ENCODE measurements at places on chromosomes 2 and 18. TPM values are rescaled to one million over a fixed set of nuclear protein-coding genes. Genes with fewer than 3 reads are reported as not detected.

GRCh38 chr2:151931030-151931611 is 102.9 kb upstream of the ARL5A start:
- H3K27ac ChIP-seq, result no peak overlapping the region
- no peaks in the 10 kb centered on the region for H3K36me3 ChIP-seq
- H3K27me3 ChIP-seq, result no peaks in the 10 kb centered on the region
- DNase-seq, result no peak

- DNase-seq, result no peak
- no peaks in the 10 kb centered on the region for H3K36me3 ChIP-seq
- no peak overlapping the region for H3K27ac ChIP-seq
- no peaks in the 10 kb centered on the region for H3K27me3 ChIP-seq
- H3K4me1 ChIP-seq, result no peaks in the 10 kb centered on the region
Measured at GRCh38 chr2:19021721-19022120, 336.7 kb downstream of the OSR1 start.

DNA sequence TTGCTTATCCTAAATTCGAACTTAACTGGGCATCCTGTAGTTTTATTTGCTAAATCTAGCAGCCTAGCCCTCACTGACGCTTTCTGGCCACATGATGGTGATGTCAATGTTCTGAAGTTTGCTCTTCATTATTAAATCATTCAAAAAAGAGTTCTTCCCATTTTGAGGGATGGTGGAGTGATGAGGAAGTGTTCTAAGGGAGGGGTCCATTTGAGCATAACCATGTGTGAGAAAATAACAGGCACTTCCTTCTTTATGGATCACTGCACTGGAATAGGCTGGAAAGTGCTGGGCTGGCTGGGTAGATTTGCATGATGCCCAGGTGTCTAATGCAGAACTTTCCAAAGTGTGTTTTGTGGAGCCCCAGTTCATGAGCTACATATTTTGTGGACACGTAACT is 74.2 kb downstream of the TNFRSF11A start:
- H3K4me1 ChIP-seq, result no peaks in the 10 kb centered on the region
- H3K27ac ChIP-seq, result no peak overlapping the region
- no peaks in the 10 kb centered on the region for H3K36me3 ChIP-seq
- no peak overlapping the region for H3K4me3 ChIP-seq

GRCh38 chr2:216519154-216519762 is 20.6 kb downstream of the RPL37A start:
- H3K27ac ChIP-seq, result no peak overlapping the region
- H3K27me3 ChIP-seq, result no peaks in the 10 kb centered on the region
- peak; percentile 87 for DNase-seq
- H3K36me3 ChIP-seq, result peaks cover 3% of the 10 kb centered on the region

- no peaks in the 10 kb centered on the region for H3K27me3 ChIP-seq
- peak; percentile 40 for DNase-seq
- H3K36me3 ChIP-seq, result no peaks in the 10 kb centered on the region
- no peak overlapping the region for H3K27ac ChIP-seq
Measured at GRCh38 chr2:230794497-230794896, 70.2 kb upstream of the ITM2C start.

DNA sequence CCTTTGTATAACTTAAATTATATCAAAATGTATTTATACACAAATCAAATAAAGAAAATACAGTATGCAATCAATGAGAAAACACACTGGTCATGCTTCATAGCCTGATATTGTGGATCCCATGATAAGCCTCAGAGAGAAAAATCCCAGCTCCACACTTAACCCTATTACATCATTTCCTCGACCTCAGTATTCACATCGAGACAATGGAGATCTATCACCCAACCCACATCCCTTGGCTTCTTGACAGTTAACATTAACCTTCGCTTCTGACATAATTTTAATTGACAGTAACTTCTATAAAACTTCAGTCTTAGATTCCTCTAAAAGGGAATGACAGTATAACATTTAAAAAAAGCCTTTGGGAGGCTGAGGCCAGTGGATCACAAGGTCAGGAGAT is 11.6 kb downstream of the TMX3 start:
- peaks cover 16% of the 10 kb centered on the region for H3K36me3 ChIP-seq
- H3K27ac ChIP-seq, result no peak overlapping the region
- peaks cover 5% of the 10 kb centered on the region for H3K4me1 ChIP-seq
- DNase-seq, result no peak

GRCh38 chr2:152729844-152730243 is 11.4 kb downstream of the ARL6IP6 start:
- DNase-seq, result no peak
- no peaks in the 10 kb centered on the region for H3K4me1 ChIP-seq
- no peaks in the 10 kb centered on the region for H3K27me3 ChIP-seq
- no peaks in the 10 kb centered on the region for H3K36me3 ChIP-seq

GRCh38 chr2:131031431-131031841 is 61.8 kb downstream of the FAM168B start:
- peaks cover 35% of the 10 kb centered on the region for H3K4me1 ChIP-seq
- H3K27me3 ChIP-seq, result peaks cover 9% of the 10 kb centered on the region
- H3K27ac ChIP-seq, result no peak overlapping the region
- H3K36me3 ChIP-seq, result no peaks in the 10 kb centered on the region
- DNase-seq, result no peak

GRCh38 chr2:163198007-163198406 is 359.4 kb upstream of the KCNH7 start:
- H3K36me3 ChIP-seq, result no peaks in the 10 kb centered on the region
- no peak overlapping the region for H3K27ac ChIP-seq
- H3K27me3 ChIP-seq, result no peaks in the 10 kb centered on the region

Gene HOXD3
- polyA plus RNA-seq, result not detected

Gene BZW1
- 133 TPM for polyA plus RNA-seq

Gene CYRIA
- 2.0 TPM for polyA plus RNA-seq

Gene FEV
- not detected for polyA plus RNA-seq

Gene EGR4
- 0.31 TPM for polyA plus RNA-seq

Data from cardiac muscle cell (in vitro differentiated cells and primary cell).